Suprapubic skin (tissue), 4 donors: ENCODE measurements at places on chromosomes 7 and 10. TPM values are rescaled to one million over a fixed set of nuclear protein-coding genes. Genes with fewer than 3 reads are reported as not detected.

Gene NFE2L3
- total RNA-seq: 23.6 TPM

Gene ITIH5
- 3.8 TPM for total RNA-seq

GRCh38 chr7:50475340-50475739 lies 25.2 kb upstream of the FIGNL1 start:
- peaks cover 4% of the 10 kb centered on the region for H3K4me1 ChIP-seq
- H3K4me3 ChIP-seq: no peak overlapping the region
- H3K27me3 ChIP-seq: no peaks in the 10 kb centered on the region

Gene HOXA5
- total RNA-seq: 16.3 TPM

DNA sequence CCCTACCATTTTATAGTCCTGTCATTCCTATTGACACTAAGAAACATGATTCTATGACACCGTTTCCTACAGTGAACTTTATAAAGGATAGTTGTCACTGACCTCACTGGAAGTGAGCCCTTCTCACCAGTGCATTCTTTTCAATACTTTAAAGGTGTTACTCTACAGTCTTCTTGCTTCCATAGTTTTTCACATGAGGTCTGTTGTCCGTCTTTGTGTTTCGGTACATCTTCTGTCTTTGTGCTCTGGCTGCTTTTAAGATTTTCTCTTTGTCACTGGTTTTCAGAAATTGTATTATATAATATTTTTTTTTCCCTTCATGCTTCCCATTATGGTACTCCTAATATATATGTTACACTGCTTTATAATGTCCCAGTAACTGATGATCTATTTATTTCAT lies 174.2 kb downstream of the KIF20B start:
- DNase-seq: no peak
- no peaks in the 10 kb centered on the region for H3K27me3 ChIP-seq
- no peaks in the 10 kb centered on the region for H3K36me3 ChIP-seq

DNA sequence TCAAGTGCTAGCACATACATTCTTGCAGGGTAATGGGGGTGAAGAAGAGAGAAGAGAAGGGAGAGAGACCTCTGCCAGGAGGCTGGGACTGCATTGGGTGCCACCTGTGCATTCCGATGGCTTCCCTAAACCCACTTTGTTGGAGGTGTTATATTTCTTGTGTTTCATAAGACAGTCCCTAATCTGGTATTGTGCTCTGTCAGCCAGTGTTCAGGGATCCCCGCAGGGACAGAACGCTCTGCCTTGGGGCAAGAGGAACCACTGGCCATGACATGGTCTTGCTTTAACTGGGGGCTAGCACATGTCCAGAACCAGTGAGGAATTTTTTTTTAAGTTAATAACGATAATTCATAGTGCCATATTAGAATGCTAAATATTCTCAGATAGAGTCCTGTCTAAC lies 365.2 kb upstream of the GALNT17 start:
- no peaks in the 10 kb centered on the region for H3K27me3 ChIP-seq
- DNase-seq: no peak
- no peak overlapping the region for H3K27ac ChIP-seq
- H3K4me1 ChIP-seq: peaks cover 2% of the 10 kb centered on the region
- H3K36me3 ChIP-seq: peaks cover 52% of the 10 kb centered on the region
- no peak overlapping the region for H3K4me3 ChIP-seq

- no peak overlapping the region for H3K27ac ChIP-seq
- no peaks in the 10 kb centered on the region for H3K27me3 ChIP-seq
- no peaks in the 10 kb centered on the region for H3K36me3 ChIP-seq
- H3K4me3 ChIP-seq: no peak overlapping the region
These were observed 236.4 kb downstream of the COBL start for GRCh38 chr7:51080216-51080615.
